ENCODE measurements at places on chromosomes 3 and 15.

DNA sequence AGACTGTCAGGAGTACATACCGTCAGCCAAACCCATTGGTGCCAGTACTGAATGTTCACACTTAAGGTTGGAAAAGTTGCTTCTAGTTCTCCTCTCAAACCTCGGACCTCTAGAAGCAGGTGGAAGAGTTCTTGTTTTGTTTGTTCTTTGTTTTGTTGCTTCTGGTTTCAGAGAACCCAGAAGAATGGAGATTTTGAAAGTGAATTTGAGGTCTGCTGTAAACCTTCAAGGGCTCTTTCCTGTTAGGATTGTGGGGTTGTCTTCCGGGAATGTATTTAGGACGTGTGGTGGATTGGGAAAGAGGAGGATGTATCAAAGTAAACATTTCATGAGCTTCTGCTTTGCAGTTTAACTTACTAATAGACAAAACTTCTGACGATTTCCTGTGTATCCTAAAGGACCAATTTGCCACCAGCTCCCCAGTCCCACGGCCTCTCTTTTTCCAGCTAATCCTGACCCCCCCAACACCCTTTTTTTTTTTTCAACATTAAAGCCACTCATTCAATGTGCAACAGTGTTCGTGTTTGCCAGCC is 50.3 kb downstream of the FILIP1L start:
- DNase-seq: no peak
- no peak overlapping the region for H3K27ac ChIP-seq
- H3K36me3 ChIP-seq: no peaks in the 10 kb centered on the region
- H3K4me1 ChIP-seq: peaks cover 3% of the 10 kb centered on the region
- H3K4me3 ChIP-seq: no peak overlapping the region
- no peaks in the 10 kb centered on the region for H3K27me3 ChIP-seq

GRCh38 chr15:60964527-60964926 is 264.6 kb downstream of the RORA start:
- H3K36me3 ChIP-seq: no peaks in the 10 kb centered on the region
- 0 out of 2 replicates have a peak, but pooled peaks cover 2% of the 10 kb centered on the region for H3K4me1 ChIP-seq
- H3K27ac ChIP-seq: no peak overlapping the region
- H3K27me3 ChIP-seq: no peaks in the 10 kb centered on the region
- no peak overlapping the region for H3K4me3 ChIP-seq

DNA sequence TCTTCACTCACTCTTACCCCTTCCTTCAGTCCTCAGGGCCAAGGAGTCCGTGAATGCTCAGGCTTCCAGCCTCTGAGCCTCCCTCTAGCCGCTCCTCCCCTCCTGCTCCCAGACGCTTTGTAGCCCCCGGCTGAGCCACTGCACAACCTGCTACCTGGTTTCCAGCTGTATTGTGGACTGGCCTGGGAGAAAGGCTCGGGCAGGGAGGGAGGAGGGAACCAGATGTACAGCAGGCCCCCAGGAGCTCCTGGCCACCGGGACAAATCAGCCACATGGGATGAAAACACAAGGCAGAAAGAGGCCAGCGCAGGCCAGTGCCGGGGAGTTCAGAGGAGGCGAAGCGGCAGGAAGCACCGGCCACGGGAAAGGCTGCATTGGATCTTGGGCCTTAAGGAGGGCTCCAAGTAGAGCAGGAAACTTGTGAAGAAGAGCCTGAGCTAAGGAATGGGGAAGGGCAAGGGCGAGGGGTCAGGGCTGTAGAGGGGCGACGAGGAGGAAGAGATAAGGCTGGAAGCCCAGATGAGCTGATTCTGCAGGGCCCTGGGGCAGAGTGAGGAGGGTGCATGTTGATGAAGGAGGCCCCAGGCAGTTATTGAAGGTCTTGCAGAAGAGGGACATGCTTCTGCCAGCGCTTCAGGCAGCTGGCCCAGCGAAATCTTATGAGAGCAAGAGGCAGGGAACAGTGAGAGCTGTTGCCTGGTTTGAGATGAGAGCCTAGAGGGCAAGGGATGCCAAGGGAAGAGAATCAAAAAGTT is 14.3 kb downstream of the CPN2 start:
- no peak for DNase-seq
- no peak overlapping the region for H3K4me3 ChIP-seq
- H3K4me1 ChIP-seq: no peaks in the 10 kb centered on the region
- H3K27ac ChIP-seq: no peak overlapping the region
- no peaks in the 10 kb centered on the region for H3K36me3 ChIP-seq
- H3K27me3 ChIP-seq: no peaks in the 10 kb centered on the region

DNA sequence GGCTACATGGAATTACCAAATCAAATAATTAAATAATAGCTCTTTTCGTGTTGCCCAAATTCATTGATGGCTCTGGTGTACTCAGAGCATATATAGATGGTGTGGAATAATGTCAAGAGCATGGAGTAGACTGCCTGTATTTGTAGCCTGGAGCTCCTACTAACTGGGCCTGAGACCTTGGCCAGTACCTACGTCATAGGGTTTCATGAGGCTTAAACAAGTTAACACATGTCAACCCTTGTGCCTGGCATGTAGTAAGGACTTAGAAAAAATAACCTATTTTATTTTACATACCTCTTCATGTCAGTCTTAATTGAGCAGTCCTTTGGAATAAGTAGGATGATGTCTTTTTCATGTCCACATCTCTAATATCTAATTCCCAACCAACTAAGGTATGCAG is 223.7 kb upstream of the DPH6 start:
- peaks cover 2% of the 10 kb centered on the region for H3K27me3 ChIP-seq
- no peak overlapping the region for H3K27ac ChIP-seq
- H3K4me3 ChIP-seq: no peak overlapping the region

DNA sequence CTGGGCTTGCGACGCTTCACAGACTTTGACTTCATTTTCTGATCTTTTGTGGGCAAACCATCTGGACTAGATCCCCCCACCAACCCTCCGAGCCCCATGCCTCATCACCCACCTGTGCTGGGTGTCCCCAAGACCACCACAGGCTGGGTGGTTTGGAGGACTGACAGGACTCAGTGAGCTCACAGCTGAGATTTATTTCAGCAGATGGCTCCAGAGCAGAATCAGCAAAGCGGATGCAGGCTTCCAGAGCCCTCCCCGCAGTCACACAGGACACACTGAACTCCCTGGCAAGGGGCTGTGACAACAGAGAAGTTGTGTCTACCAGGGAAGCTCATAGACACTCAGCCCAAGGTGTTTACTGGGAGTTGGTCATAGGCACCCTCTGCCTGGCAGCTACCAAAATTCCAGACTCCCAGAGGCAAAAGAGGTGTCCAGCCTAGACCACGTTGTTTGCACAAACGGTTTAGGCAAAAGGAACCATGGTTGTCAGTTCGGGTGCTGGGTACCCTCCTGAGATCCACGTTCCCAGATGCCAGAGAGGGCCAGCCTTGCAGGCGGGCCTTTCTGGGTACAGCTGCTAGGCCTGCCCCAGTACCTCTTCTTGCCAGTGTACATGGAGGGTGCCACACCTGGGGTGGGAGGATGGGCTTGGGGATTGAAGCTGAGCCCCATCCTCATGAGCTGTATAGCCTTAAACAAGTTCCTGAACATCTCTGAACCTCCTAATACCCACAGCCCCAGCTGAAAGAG is 170.3 kb downstream of the NSMCE3 start:
- no peaks in the 10 kb centered on the region for H3K36me3 ChIP-seq
- H3K27me3 ChIP-seq: no peaks in the 10 kb centered on the region
- DNase-seq: no peak
- H3K4me1 ChIP-seq: no peaks in the 10 kb centered on the region
- H3K4me3 ChIP-seq: no peak overlapping the region

- H3K4me3 ChIP-seq: no peak overlapping the region
- H3K36me3 ChIP-seq: no peaks in the 10 kb centered on the region
- H3K27ac ChIP-seq: no peak overlapping the region
These were observed 115.2 kb downstream of the DCLK3 start for GRCh38 chr3:36649125-36649524.

GRCh38 chr15:28919201-28919635 is 33.4 kb downstream of the APBA2 start:
- no peak for DNase-seq
- H3K27me3 ChIP-seq: no peaks in the 10 kb centered on the region
- no peak overlapping the region for H3K27ac ChIP-seq
- H3K4me1 ChIP-seq: no peaks in the 10 kb centered on the region
- H3K4me3 ChIP-seq: no peak overlapping the region

DNA sequence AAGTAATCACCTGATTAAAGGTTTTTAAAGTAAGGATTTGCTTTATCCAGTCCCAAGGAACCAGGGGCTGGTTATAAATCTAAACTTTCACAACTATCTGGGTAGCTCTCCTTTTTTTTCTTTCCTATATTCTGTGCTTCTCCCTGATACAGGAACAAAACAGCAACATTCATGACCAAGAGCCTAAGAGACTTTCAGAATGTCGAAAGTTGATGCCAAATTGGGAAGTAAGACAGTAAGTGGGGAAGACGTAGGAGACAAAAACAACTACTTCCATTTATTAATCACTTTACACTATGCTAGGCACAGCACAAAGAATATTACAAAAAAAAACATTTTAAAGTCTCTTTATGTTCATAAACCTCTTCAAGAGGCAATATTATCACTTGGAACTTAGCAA is 211.6 kb downstream of the MAGI1 start:
- no peak overlapping the region for H3K4me3 ChIP-seq
- no peak for DNase-seq
- H3K4me1 ChIP-seq: peaks cover 20% of the 10 kb centered on the region
- no peak overlapping the region for H3K27ac ChIP-seq

GRCh38 chr3:173800154-173800553 is 402.6 kb downstream of the NLGN1 start:
- H3K4me3 ChIP-seq: no peak overlapping the region
- no peaks in the 10 kb centered on the region for H3K36me3 ChIP-seq
- H3K27me3 ChIP-seq: no peaks in the 10 kb centered on the region
- no peak overlapping the region for H3K27ac ChIP-seq
- no peak for DNase-seq
- no peaks in the 10 kb centered on the region for H3K4me1 ChIP-seq
